ENCODE measurements at places on chromosomes 13 and 19.

DNA sequence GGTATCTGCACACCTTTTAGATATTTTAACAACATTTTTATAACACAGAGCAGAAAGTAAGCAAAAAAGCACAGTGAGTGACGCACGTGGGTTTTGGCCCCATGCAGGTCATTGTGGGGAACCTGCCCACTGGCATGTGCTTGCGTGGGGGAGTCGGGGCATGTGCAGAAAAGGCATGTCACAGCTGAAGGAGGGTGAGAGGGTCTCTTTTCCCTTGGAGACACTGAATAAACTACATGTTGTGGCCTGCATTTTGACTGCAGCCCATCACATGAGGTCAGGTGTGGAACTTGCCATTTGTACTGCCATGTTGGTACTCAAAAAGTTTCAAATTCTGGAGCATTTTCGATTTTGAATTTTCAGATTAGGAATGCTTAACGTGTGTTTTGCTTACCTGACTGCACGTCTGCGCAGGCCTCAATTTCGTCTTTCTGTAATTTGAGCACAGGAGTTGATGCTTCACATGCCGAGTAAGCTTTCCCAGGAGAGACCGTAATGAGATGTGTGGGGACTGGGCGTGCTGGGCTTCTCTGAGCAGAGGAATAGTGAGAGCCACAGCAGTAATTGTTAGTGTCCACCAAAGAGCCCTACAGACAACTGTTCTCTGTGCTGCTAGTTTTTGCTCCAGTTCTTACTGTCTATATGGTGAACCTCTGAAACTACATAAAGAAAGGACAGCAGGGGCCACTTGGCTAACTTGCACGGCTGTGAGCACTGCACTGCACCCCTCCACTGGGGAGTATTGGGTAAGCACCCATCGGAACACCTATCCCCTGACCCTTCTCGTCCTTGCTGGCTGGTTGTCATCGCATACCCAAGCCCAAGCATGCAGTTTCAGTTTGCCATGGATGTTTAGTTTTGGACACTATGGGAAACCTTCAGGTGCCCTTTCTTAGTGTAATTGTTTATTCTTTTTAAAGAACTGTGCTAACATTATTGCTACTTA, 72.9 kb upstream of the GPR183 start:
- DNase-seq: no peak

DNA sequence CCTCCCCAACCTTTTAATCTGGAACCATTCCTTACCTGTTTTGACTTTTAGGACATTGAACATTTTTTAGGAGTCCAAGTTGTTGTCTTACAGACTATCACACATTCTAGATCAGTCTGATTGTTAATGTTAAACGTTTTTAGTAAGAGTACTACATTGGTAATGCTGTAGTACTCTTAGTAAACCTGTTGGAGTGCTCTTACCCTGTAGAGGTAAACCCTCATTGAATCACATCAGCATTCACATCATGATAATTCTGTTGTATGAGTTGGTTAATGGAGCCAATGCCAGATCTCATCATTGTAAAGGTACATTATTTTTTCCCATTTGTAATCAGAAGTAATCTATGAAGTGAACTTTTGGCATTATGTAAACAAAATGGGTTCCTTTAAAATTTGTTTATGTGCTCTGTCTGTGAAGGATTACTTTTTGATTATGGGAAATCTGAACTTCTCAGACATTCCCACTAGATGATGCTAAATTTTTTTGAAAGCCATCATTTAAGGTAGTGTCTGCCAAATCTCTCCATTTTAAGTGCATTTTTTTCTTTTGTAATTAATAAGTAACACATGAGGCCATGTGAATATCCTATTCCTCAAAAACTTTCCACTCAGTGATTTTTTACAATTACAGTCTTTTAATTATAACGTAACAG, 55.2 kb downstream of the VWA8 start:
- no peak for DNase-seq

DNA sequence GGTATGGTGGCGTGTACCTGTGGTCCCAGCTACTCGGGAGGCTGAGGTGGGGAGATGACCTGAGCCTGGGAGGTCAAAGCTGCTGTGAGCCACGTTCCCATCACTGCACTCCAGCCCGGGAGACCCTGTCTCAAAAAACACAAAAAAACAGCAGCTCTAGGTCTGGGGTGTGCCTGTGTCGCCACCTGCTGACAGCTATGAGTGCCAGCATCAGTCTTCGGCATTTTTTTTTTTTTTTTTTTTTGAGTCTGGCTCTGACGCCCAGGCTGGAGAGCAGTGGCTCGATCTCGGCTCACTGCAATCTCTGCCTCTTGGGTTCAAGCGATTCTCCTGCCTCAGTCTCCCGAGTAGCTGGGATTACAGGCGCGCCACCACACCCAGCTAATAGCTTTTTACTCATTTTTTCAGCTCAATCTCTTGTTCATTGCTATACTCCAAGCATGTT, 10.1 kb downstream of the AP2S1 start:
- no peak for DNase-seq

DNA sequence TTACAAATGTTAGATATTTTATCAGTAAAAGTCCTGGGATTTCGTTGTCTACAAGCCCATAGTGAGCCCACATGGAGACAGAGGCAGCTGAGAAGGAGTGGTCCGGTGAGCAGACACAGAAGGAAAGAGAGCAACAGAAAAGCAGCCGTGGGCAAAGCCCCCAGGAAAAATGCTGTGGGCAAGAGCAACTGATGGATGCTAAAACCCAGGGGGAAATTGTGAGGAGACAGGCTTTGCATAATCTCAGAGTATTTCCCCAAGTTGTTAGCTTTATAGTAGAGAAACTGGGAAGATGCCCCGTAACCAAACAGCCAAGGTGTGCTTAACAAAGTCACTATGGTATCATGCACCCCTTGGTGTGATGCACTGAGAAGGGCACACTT, 35.1 kb downstream of the GJA3 start:
- DNase-seq: no peak

DNA sequence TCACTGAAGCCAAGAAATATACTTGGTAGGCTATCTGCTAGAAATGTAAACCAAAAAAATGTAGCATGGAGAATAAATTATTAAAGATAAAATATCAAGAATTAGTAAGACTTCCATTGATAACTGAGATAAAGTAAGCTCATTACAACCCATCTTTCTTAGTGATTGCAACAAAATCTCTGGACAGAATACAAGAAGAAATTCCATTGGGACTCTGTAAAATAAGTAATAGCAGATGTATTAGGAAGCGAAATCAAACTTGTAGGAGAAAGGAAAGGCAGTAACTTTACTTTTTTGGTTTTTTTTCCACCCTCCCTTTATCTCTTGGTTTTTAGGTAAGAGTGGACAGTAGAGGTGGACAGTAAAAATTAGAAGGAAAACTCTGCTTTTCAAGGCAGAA, 605.7 kb downstream of the DACH1 start:
- DNase-seq: no peak

GRCh38 chr19:12799742-12800465, 1.7 kb downstream of the PRDX2 start:
- no peak for DNase-seq

GRCh38 chr19:30076101-30076551, 134.1 kb downstream of the URI1 start:
- no peak for DNase-seq

GRCh38 chr19:54594737-54595136, 1.3 kb downstream of the LILRA1 start:
- DNase-seq: no peak

DNA sequence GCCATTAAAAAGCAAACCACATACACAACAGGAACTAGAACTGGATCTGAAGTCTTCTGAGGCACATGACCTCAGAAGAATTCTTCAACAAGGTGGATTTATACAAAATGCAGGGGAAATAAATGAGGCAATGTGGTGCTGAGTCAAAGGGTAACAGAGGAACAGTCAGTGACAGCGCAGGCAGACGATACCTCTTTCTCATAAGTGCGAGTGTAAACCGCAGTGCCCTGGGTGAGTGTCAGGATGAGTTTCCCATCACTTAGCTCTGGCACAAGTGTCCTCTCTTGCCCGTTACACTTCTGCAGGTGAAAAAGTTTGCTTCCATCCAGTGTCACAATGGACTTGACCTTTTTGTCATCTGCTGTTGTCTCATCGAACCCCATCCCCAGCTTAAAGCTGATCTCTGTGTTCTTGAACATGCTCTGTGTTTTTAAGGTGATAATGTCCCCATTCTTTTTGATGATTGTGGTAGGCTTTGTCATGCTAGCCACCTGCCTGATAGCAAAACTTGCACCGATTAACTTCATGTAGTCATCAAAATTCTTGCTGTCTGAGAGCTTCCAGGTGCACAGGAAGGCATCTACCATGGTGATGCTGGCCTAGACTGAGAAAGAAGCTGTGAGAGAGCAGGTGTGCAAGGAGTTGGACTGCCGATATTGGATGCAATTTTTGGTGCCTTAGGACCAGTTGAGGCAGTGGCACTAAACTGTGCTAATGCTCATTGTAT, 97.3 kb downstream of the AKAP11 start:
- DNase-seq: no peak

DNA sequence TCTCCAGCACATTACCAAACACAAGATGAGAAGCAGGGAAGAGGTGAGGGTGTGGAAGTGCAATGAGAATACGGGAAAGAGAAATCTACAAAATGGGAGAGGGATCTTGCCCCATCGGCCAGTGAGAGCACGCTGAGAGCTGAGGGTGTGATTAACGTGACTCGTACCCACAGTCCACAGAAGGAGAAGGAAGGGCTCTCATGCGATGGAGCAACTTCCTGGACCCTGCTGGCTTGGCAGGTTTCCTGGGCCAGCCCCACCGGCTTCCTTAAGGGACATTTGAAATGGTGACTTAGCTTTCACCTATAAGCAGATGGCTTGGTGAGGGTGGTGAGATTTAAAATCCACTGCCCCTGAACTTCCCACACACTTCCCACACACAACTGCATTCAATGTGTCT, 740.1 kb downstream of the UQCRFS1 start:
- DNase-seq: peak; percentile 57

DNA sequence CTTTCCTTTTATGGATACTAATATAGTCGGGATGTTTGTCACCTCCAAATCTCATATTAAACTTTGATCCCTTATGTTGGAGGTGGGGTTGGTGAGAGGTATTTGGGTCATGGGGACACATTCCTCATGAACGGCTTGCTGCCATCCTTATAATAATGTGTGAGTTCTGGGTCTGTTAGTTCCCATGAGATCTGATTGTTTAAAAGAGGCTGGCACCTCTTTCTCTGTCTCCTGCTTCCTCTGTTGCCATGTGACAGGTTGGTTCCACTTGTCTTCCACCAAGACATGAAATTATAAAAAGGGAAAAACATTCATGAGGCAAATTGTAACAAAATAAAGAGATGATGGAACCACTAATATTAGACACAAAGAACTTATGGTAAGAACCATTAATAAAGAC, 107.8 kb upstream of the ATXN8OS start:
- DNase-seq: no peak

GRCh38 chr13:30796132-30796572, 60.8 kb downstream of the ALOX5AP start:
- DNase-seq: no peak

GRCh38 chr19:4066176-4066606, 508 bp downstream of the ZBTB7A start:
- DNase-seq: peak; percentile 88

DNA sequence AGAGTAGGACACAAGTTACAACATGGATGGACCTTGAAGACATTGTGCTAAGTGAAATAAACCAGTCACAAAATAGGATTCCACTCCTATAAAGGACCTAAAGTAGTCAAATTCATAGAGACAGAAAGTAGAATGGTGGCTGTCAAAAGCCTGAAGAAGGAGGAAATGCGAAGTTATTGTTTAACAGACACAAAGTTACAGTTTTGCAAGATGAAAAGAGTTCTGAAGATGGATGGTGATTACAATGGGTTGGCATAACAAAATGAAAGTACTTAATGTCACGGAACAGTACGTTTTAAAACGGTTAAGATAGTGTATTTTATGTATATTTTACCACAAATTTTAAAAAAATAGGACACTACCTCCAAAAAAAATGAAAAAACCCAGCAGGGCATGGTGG, 34.8 kb downstream of the FOXO1 start:
- DNase-seq: no peak

DNA sequence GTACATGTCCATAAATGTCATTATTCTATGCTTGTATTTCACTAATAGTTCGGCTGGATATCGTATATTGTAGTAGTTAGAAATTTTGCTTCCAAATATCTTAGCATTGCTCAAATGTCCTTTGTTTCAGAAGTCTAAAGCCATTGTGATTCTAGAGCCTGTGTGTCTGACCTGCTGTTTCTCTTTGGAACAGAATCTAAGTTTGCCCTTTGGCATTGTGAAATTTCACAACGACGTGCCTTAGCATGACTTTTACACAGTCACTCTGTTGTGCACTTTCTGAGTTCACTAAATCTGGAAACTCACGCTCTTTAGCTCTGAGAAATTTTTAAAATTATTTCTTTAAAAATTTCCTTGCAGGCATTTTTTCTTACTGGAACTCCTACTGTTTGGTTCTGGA, 152.2 kb downstream of the TBC1D4 start:
- no peak for DNase-seq

DNA sequence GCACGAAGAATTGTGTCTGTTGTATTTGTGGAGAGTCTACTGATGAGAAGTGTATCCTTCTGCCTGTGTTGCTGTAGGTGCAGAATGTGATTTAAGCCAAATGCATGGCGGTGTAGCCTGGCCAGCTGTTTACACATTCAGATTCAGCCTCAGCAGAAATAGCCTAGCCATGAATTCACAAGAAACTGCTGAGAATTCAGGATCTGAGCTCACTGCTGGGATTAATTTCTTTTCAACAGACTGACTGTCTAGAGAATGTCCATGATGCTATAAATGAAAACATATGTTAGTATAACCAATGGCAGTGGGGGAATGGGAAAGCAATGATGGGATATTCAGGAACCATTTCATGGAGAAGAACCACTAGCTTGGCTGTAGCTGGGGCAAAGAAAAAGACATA, 77.4 kb upstream of the RNF113B start:
- DNase-seq: no peak

Data from sciatic nerve (tissue), 2 donors.